ENCODE measurements at places on chromosomes 3 and 15.

GRCh38 chr15:101316529-101316928 lies 21.5 kb upstream of the SNRPA1 start:
- H3K36me3 ChIP-seq: no peaks in the 10 kb centered on the region
- H3K4me3 ChIP-seq: no peak overlapping the region
- H3K27ac ChIP-seq: no peak overlapping the region
- peaks cover 24% of the 10 kb centered on the region for H3K4me1 ChIP-seq

DNA sequence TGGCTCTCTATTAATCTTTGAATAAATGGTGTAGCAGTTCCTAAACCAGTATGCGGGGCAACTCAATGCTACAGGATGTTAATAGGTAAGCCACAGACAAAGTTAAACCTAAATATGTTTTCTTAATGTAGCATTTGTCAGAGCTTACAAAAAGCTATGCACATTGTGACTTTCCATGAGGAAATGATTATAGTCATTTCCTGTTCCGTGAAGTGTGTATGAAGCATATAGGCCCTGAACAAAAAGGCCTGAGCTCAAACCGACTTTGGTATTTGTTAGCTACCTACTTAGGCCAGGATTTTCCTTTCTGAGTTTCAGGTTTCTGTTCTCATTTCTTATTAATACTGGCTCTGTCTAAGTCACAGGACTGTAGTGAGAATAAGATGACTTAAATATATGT lies 14.2 kb downstream of the ZNF80 start:
- peaks cover 47% of the 10 kb centered on the region for H3K36me3 ChIP-seq
- peak overlapping the region; percentile 89 for H3K27ac ChIP-seq
- DNase-seq: peak; percentile 50
- H3K4me3 ChIP-seq: peak overlapping the region; percentile 32
- H3K27me3 ChIP-seq: no peaks in the 10 kb centered on the region

DNA sequence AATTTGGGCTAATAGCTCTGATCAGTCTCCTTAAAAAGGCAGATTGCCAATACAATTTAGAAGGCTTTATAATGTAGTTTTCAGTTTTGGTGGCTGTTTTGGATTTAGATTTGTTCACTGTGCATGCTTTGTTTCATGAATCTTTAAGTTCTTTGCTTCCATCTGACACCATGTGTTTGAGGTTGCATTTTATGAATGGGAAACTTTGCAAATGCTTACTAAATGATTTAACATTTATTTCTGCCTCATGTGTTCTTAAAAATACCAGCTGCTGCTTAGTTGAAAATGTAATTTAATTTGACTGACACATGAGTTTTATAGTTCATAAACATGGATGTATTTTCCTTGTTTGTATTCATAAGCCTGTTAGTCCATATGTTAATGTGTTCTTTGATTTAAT lies 78.6 kb downstream of the RNF13 start:
- H3K4me3 ChIP-seq: no peak overlapping the region
- H3K27me3 ChIP-seq: no peaks in the 10 kb centered on the region
- H3K36me3 ChIP-seq: peaks cover 9% of the 10 kb centered on the region
- H3K4me1 ChIP-seq: no peaks in the 10 kb centered on the region

DNA sequence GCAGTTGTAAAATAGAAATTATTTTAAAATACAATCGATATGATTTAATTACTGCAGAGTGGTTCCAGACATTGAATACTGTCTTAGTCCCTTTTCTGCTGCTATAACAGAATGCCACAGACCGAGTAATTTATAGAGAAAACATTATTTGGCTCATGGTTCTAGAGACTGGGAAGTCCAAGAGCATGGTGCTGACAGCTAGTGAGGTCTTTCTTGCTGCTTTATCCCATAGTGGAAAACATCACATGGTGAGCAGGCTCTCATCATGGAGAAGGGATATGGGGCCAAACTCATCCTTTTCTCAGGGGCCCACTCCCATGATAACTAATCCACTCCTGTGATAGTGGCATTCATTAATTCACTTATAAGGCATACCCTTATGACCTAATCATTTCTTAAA lies 120.0 kb upstream of the TBL1XR1 start:
- no peak overlapping the region for H3K4me3 ChIP-seq
- no peaks in the 10 kb centered on the region for H3K27me3 ChIP-seq
- no peak for DNase-seq
- H3K27ac ChIP-seq: no peak overlapping the region
- H3K36me3 ChIP-seq: peaks cover 8% of the 10 kb centered on the region

DNA sequence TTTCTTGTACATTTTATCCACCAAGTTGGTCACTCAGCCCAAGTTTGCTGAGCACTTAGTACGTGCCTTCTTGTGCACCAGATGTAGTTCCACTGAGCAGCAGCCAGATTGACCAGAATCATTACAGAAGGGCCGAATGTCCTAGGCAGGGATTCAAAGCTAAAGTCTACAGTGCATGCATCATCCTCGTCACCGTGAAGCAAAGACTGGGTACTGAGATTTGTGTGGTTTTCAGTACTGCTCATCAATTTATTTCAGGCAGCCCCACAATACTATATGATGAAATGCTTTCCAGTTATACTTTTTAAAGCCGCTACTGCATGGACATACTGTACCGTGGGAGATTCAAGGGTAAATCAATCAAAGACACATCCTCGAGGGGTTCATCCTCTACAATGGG lies 227.0 kb downstream of the ARRDC4 start:
- H3K27me3 ChIP-seq: no peaks in the 10 kb centered on the region
- H3K4me1 ChIP-seq: no peaks in the 10 kb centered on the region
- H3K4me3 ChIP-seq: no peak overlapping the region
- no peak for DNase-seq

GRCh38 chr3:46427916-46428833 lies 21.1 kb downstream of the CCRL2 start:
- peaks cover 5% of the 10 kb centered on the region for H3K27me3 ChIP-seq
- no peak overlapping the region for H3K27ac ChIP-seq
- peaks cover 34% of the 10 kb centered on the region for H3K4me1 ChIP-seq

- no peaks in the 10 kb centered on the region for H3K4me1 ChIP-seq
- H3K36me3 ChIP-seq: no peaks in the 10 kb centered on the region
- no peak for DNase-seq
- H3K27ac ChIP-seq: no peak overlapping the region
Measured at GRCh38 chr3:49199239-49199899, 28.0 kb downstream of the KLHDC8B start.

GRCh38 chr3:180085122-180085710 lies 48.5 kb upstream of the PEX5L start:
- H3K4me1 ChIP-seq: no peaks in the 10 kb centered on the region
- H3K4me3 ChIP-seq: no peak overlapping the region
- no peak for DNase-seq
- H3K36me3 ChIP-seq: no peaks in the 10 kb centered on the region
- H3K27me3 ChIP-seq: no peaks in the 10 kb centered on the region

All from activated CD8-positive, alpha-beta T cell treated with anti-CD3 and anti-CD28 coated beads, Interleukin-2, amount 10 ng/mL, durations not matched to agents 7 days and 5 days (primary cell).